ENCODE measurements at places on chromosomes 1 and 21. TPM values are rescaled to one million over a fixed set of nuclear protein-coding genes. Genes with fewer than 3 reads are reported as not detected.

Gene C1orf87
- 1.0 TPM for total RNA-seq

Gene CELA3A
- 0.56 TPM for total RNA-seq

Gene LCE1C
- not detected for total RNA-seq

Gene LIPI
- total RNA-seq, result not detected

Gene KCNT2
- 4.8 TPM for total RNA-seq

Gene ADAMTS1
- total RNA-seq, result 15.6 TPM

Gene CD84
- total RNA-seq, result not detected

Gene SAMD11
- 46.1 TPM for total RNA-seq

Gene CLCA4
- total RNA-seq, result not detected

Gene DAB1
- total RNA-seq, result not detected

Gene FCAMR
- total RNA-seq, result not detected

Gene PRAMEF5
- total RNA-seq, result not detected

Gene BEND5
- total RNA-seq, result 9.2 TPM

Gene CFAP74
- not detected for total RNA-seq

Gene TCEA3
- total RNA-seq, result 2.5 TPM

Gene GRHL3
- not detected for total RNA-seq

Gene PLA2G2C
- not detected for total RNA-seq

Gene PLXNA2
- 6.3 TPM for total RNA-seq

Gene RIMKLA
- 0.13 TPM for total RNA-seq

Gene TMEM50A
- total RNA-seq, result 85.1 TPM

Gene COL8A2
- 0.24 TPM for total RNA-seq

Gene HSD3B1
- total RNA-seq, result 0.39 TPM

Gene HSPA6
- total RNA-seq, result not detected

Gene ABCG1
- 3.7 TPM for total RNA-seq

Gene CYP4A22
- total RNA-seq, result not detected

Gene CFHR3
- total RNA-seq, result not detected

Gene NPL
- 0.52 TPM for total RNA-seq
